Activated CD4-positive, alpha-beta T cell treated with anti-CD3 and anti-CD28 coated beads for 4 hours (primary cell): ENCODE measurements at places on chromosomes 5 and 9.

DNA sequence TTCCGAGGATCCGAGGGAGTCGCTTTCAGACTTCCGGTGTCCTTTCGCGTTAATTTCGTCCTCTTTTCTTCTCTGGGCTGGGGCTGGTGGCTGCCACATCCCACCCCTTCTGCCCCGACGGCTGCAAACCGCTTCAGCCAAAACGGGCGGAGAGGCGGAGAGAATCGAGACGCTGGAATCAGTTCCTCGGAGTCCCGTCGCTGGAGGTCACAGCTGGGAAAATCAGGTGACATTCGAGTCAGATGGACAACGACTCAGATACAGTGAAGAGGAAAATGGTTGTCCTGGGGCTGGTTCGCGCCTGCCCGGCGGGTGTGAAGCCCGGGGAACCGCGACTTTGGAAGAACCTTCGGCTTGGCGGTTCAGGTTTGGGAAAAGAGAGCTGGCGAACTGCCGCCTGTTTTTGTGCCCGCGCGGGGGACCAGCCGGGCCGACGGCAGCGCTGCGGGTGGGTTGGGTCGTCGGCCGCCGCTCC, 8.9 kb upstream of the NKX2-5 start:
- DNase-seq = no peak

DNA sequence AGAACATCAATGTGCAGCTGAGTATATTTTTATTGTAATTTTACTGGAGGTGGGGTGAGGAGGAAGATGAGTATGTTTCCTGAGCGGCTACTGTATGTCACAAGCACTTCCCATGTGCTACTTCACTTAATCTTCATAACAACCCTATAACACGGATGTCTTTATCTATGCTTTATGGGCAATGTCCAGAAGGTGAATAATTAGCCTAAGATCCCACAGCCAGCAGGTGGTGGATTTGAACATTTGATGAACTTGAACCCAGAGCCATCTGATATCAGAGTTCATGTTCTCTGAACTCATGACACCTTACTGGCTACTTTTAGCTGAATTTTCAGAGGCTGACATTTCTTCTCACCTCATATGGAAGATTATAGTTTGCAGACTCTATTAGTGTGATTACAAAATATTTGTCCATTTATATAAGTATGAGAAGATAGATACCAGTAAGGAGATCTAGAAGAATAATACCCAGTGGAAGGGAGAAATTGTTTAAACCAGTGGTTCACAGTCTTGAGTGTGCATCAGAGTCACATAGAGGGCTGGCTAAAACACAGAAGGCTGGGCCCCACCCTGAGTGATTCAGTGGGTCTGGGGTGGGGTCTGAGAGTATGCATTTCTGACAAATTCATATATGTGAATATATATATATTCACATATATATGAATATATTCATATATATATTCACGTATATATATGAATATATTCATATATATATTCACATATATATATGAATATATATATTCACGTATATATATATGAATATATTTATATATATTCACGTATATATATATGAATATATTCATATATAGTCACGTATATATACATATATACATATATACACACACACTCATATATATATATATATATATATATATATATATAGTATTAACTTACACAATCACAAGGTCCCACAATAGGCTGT, 164.4 kb upstream of the NR3C1 start:
- DNase-seq = no peak

GRCh38 chr5:12570688-12571087, 666.4 kb upstream of the CTNND2 start:
- no peak for DNase-seq

DNA sequence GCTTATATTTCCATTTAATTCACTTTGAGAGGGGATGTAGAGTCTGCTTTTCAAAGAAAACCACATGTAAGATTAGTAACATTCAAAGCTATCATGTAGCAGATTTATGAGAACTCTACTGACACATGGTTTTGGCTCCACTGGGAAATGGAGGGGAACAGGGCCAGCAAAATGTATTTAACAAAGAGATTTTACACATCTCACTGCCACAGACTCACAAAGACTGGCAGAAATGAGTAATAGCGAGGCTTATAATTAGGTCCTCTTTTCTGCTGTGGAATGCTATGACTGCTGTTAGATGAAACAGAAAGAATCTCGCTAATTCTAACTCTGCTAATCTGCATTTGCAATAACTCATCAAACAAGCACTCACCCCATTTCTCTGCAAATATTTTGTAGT, 4.5 kb downstream of the DAP start:
- no peak for DNase-seq

- DNase-seq = no peak
Measured at GRCh38 chr5:32017692-32018367, 156.3 kb downstream of the GOLPH3 start.

GRCh38 chr5:154110716-154111115, 71.9 kb downstream of the MFAP3 start:
- DNase-seq = no peak

GRCh38 chr5:55853818-55854217, 2.7 kb downstream of the IL31RA start:
- no peak for DNase-seq

DNA sequence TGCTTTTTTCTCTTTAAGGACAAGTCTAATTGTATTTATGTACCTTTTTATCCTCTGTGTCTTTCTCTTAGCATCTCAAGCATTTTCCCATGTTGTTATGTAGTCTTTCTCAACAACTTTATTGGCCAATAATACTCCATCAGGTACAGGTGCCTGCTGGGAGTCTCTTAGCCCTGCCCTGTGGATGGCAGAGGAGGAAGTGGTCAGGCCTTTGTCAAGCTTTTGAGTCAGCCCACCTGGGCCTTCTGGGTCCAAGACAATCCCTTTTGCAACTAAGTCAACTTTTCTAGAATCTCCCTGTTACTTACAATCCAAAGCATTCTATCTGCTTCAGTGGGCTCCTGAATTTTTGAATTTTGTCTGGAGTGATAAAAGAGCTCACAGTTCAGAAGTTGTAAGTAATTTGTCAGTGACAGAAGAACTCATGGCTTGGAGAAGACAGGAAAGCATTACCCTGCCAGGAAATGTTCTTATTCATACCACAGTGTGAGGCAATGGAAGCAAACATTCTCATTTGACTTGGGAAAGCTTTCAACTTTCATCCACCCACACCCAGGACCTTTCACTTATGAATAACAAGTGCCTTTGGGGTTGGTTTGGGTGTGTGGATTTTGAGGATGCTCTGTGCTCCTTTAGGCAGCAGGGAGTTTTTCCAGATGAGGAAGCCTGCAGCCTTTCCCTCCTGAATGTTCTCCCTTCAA, 200.0 kb upstream of the S1PR3 start:
- DNase-seq = no peak

GRCh38 chr9:28007097-28007817, 434.0 kb upstream of the C9orf72 start:
- no peak for DNase-seq

GRCh38 chr5:74542482-74542881, 98.0 kb downstream of the ENC1 start:
- no peak for DNase-seq

GRCh38 chr5:80672140-80672736, 17.5 kb upstream of the DHFR start:
- peak; percentile 70 for DNase-seq

GRCh38 chr5:14528115-14528514, 53.5 kb upstream of the OTULINL start:
- no peak for DNase-seq

DNA sequence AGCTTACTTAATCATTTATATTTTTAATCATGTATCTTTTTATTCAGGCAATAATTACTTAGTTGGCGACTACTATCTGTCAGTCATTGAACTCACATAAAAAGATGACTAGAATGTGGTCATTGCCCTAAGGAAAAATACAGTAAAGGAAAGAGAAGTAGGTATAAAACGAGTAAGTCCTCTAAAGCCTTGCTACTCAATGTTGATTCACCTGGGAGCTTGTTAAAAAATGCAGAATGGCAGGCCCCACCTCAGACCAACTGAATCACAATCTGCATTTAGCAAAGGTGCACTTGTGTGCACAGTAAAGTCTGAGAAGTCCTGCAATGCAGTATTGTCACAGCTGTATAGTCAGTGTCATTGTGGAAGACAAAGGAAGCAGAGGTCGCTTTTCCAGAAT, 592.4 kb downstream of the CSNK1G3 start:
- DNase-seq = no peak

DNA sequence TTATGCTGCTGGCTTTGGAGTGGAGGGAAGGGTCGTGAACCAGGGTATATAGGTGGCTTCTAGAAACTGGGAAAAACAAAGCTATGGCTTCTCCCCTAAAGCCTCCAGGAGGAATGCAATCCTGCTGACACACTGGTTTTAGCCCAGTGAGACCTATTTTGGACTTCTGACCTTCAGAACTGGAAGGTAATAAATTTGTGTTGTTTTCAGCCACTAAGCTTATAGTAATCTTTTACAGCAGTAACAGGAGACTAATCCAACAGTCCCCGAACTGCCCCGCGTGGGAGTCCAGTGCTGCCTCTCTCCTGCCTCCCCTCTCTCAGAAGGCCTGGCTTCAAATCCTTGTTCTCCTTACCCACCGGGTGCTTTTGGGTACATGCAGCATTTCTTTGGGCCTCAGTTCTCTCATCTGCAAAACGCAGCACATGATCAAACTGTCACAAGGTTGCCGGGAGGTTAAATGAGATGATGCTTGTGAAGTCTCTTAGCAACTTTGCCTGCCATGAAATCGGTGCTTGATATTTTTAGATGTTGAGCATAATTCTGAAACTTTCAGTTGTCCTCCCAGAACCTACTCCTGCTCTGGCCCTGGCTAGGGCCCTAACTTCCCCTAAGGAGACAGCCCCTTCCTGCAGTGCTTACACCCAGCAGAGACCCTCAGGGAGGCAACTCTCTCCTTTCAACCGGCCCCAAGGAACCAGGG, 127.3 kb upstream of the BOD1 start:
- no peak for DNase-seq

GRCh38 chr5:26014206-26014605, 1024.2 kb downstream of the CDH9 start:
- DNase-seq = no peak

DNA sequence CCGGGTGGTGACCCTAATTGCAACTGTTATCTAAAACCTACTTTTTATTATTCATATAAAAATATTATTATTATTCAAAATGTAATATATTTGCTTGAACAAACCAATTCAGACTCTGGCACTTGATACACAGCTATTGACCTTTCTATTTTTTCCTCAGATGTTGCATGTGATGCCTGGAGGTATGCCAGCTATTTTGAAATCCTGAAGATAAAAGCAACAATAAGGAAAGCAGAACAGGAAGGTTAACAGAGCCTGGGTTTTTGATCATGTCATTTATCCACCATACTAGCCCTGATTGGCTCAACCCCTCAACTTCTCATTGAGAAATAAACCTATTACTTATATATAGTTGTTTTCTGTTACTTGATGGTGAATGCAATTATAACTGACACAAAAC, 340.9 kb upstream of the KIF2A start:
- no peak for DNase-seq

DNA sequence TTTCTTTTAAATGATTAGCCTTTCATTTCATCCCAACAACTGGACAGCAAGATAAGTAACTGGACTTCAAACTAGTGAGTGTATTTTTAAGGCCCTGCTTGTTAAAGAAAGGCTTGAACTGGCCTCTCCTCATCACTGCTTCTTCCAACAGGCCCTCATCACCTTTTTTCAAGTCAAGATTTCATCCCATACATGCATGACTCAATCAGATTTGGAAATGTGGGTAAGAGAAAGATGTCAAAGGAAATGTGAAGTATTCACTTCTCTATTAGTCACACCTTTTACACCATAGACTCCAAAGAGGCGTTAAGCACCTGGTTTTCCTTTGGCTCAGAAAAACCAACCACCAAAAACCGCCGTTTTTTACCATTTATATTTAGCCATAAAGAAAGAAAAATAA, 4.9 kb downstream of the NR4A3 start:
- DNase-seq = no peak

DNA sequence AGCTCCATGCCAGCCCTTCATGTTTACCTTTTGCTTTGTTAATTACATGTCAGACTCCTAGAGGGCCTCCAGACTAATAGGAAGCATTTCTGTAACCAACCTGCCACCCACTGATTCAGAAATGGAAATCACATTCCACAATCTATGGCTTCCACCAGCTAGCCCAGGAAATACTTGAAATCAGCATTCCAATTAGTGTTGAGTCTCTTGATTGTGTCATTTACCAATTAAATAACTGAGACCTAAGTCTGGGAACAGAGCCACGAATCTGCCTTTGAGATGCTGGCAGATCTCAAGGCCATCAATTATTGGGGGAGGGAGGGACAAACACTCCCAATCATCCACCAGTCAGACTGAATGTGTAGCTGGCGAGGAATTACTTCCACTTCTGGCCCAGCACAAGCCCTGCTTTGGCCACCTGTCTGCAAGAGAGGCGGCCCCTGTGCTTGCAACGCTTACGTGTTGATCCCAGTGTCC, 27.4 kb upstream of the SAP30L start:
- no peak for DNase-seq

- no peak for DNase-seq
Measured at GRCh38 chr5:115500225-115500624, 44.4 kb downstream of the FEM1C start.

DNA sequence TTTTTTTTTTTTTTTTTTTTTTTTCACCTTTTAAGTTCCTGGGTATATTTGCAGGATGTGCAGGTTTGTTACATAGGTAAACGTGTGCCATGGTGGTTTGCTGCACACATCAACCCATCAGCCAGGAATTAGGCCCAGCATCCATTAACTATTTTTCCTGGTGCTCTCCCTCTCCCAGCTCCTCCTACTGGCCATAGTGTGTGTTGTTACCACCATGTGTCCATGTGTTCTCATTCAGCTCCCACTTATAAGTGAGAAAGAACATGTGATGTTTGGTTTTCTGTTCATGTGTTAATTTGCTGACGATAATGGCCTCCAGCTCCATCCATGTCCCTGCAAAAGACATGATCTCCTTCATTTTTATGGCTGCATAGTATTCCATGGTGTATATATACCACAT, 350.5 kb downstream of the MAN2A1 start:
- no peak for DNase-seq

GRCh38 chr9:115910959-115911358, 242.6 kb upstream of the PAPPA start:
- DNase-seq = no peak

DNA sequence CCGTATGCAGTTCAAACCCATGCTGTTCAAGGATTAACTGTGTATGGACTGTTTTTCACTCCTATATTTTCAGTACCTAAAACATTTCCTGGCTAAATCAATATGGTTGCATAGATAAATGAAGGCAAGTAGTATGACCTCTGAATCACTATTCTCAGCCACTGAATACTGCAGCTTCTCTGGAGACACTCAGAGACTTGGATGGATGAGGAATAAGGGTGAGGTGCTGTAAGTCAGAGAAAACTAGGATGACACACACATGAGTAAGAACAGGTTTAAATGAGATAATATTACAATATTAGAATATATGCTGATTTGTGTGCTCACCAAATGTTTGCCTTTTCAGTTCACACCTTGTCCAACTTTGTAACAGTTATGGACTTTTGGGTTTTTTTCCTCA, 26.0 kb upstream of the ANXA1 start:
- no peak for DNase-seq

GRCh38 chr9:92508018-92508820, 25.9 kb upstream of the ASPN start:
- no peak for DNase-seq
